D341Med (cell line): ENCODE measurements at places on chromosomes 7 and 10.
A peak's percentile ranks its signal among the peaks of the same experiment; 100 is the strongest.

- no peak for DNase-seq
These were observed 7.0 kb downstream of the ANXA7 start for GRCh38 chr10:73406846-73407245.

DNA sequence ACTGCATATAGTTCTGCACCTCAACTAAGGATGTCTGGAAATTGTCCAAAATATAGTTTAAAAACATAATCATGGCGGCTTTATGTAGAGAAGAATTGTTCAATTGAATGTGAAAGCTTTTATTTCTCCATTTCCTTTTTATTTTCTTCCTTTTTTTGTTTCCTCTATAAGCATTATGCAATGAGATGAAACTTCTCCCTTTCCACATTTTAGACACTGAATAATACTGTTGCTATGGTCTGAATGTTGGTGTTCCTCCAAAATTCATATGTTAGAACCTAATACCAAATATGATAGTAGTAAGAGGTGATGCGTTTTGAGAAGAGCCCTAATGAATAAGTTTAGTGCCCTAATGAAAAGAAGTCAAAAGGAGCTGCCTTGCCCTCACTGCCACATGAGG, 175.0 kb downstream of the RNLS start:
- no peak for DNase-seq

GRCh38 chr10:98425511-98426352, 10.8 kb upstream of the PYROXD2 start:
- peak; percentile 71 for DNase-seq

DNA sequence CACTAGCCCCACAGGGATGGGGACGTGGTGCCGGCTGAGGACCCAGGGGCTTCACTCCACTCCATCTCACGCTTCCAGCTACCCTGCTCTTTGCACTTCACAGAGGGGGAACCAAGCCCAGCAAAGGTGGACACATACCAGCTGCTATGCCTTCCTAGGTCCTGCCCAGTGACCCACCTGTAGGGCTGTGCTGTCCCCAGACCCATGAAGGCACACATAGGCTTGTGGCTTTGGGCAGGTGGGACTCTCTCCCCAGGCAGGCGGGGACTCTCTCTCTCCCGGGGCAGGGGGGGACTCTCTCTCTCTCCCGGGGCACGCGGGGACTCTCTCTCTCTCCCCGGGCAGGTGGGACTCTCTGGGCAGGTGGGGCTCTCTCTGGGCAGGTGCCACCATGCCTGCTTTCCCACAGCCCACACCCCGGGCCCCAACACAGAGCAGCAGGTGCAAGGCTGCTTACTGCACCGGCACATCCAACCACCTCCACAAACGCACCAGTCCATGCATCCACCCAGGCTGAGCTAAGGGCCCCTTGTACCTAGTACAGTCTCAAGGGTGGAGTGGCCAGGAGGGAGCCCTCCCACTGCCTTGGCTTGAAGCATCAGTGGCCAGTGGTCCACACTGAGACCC, 13.8 kb upstream of the GPR146 start:
- no peak for DNase-seq

DNA sequence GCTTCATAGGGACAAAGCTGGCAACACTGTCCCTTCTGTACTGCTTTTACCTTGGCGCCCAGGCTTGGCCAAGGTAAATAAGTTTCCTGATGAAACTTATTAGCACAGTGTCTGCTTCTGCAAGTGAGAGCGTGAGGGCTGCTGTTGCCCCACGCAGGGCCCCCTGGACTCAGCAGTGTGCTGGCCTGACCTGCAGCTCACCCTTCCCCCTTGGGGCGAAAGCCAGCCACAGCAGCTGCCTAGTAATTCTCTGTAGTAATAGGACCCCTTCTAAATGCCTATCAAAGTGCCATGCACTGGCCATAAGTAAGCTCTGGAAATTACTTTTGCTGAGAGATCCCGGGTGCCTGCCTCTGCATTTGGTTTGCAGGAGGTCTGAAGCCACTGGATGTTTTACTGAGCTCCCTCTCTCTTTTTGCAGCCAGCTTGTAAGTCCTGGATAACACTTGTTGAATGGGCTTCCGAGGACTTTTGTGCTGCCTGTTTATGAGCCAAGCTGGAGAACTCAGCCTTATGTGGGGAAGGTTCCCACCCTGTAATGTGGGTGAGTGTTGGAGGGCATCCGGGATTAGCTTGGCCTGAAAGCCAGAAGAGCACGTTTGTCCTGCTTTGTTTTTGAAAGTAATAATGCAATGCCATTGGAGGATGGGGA, 293.9 kb downstream of the C7orf25 start:
- DNase-seq: no peak

DNA sequence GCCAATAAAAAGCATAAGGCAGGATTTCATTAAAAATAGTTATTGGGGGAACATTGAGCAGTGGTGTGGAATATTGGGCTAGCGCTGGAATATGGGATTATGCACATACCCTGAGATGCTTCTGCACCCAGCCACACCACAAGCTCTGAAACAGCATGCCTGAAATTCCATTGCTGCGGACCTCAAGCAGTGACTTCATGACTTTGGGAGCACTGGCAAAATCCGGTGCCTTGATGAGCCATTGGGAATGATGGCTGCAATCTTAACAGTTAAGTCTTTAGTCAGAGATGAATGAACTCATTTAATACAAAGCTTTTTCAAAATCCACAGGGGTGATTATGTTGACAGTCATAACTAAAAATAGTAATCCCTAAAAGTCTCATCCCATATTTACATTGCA, 274.7 kb upstream of the MTPN start:
- DNase-seq: peak; percentile 37

GRCh38 chr7:11540271-11540761, 291.7 kb downstream of the THSD7A start:
- no peak for DNase-seq

DNA sequence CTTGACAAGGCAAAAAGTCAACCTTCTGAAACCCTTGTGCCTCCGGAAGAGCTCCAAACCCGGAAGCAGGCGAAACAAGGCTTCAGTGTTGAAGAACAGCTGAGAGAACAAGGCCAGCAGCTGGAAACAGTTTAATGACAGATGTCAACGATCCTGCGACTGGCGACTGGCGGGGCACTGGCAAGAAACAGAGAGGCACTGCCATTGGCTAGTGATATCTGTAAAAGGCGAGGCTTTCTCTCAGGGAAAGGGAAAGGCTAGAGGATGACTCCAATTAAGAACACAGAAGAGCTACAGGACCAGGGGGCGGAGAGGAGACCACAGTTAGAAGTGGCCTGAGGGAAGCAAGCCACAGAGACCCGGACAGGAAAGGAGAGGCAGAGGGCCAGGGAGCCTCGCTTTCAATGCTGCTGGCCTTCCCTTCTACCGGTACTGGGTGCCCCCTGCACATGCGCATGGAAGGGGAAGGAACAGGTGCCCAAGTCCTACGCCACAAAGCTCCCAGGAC, 19.4 kb downstream of the ITGB1 start:
- DNase-seq: no peak

GRCh38 chr7:137694405-137694804, 152.4 kb downstream of the DGKI start:
- DNase-seq: peak; percentile 52

GRCh38 chr7:99579956-99580777, 17.9 kb upstream of the TMEM225B start:
- peak; percentile 75 for DNase-seq

- DNase-seq: no peak
These were observed 33.3 kb downstream of the FOXK1 start for GRCh38 chr7:4715410-4715776.
